ENCODE measurements at places on chromosomes 5 and 9.

DNA sequence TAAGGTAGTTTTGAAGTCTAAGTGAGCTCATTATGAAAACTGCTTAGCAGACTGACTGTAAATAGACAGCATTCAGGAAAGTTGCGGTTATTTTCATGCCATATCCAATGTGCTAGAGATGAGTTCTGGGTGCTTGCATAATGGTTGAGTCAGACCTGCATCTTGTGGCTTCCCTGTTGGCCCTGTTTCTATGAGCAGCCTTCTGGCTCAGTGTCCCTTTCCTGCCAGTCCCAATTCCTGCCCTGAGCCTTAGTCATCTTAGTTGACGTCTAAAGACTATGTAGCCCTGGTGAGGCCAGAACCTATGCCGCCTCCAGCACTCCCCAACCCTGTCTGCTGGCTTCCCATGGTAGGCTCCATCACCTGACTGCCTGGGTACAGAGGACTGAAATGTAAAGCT is 76.3 kb upstream of the TNFSF8 start:
- peak; percentile 90 for DNase-seq

- DNase-seq = no peak
Measured at GRCh38 chr5:140671472-140672125, 1.8 kb downstream of the DND1 start.

DNA sequence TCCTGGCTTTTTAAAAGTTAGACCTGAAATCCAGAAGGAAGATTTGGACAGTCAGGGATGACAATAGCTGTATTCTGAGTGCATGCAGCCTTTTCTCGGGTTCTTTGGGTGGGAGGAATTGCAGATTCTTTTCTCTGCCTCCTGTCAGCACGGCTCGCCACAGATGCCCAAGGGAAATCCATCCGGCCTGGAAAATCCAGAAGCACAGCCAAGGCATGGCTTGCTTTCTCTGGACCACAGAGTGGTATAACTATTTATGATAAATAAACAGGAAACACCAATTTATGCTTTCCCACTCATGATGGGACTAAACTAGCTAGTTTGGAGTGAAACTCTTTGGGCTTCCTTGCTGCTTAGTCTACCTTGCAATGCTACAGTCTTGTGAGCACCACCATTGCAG is 59.1 kb downstream of the C9orf152 start:
- no peak for DNase-seq

DNA sequence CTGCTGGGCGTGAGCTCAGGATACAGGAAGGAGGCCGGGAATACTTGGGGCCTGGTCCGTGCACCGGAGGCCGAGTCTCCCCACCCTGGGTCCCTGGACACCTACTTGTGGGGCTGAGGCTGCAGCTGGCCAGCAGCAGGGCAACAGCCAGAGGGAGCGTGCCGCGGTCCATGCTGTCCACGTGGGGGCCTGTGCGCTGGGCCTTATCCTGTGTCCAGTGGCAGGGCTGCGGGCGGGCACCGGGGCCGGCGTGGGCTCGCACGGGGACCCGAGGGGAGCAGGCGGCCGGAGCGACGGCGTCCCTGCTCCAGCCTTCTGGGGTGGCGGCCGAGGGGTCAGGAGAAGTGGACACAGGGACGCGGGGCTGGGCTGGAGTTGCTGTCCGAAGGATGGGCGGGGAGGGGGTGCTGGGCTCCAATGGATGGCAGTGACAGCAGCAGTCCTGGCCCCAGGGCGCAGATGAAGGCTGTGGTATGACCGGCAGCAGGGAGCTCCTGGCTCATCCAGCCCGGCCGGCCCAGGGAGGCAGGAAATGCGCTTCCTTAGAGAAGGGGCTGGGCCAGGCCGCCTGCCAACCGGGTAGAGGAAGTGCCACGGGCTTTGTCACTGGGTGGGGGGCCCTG is at the start of gene ENG:
Gene ENG (minus strand): TSS at position 475 of the 623 bp plus-strand sequence. CDS start 303 bp downstream, at position 172.
- DNase-seq = peak; percentile 89

- no peak for DNase-seq
Measured at GRCh38 chr5:57439601-57440000, 43.0 kb downstream of the ACTBL2 start.

DNA sequence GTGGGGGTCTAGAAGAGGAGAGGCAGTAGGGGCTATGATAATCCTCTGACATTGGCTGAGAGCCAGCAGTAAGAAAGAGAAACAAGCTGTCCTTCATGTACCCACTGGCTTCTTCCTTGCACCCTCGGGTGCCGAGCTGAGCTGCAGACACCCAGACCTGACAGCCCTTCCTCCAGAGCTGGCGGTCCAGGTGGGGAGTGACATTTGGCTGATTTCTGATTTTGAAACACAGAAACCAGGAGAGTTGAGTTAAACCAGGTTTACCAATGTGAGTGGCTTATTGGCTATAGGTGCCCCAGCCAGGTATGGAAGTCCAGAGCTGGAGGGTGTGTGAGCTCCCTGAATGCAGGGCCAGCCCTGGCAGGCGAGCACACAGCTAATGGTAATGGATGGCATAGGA is 59.2 kb downstream of the GADD45G start:
- DNase-seq = no peak

DNA sequence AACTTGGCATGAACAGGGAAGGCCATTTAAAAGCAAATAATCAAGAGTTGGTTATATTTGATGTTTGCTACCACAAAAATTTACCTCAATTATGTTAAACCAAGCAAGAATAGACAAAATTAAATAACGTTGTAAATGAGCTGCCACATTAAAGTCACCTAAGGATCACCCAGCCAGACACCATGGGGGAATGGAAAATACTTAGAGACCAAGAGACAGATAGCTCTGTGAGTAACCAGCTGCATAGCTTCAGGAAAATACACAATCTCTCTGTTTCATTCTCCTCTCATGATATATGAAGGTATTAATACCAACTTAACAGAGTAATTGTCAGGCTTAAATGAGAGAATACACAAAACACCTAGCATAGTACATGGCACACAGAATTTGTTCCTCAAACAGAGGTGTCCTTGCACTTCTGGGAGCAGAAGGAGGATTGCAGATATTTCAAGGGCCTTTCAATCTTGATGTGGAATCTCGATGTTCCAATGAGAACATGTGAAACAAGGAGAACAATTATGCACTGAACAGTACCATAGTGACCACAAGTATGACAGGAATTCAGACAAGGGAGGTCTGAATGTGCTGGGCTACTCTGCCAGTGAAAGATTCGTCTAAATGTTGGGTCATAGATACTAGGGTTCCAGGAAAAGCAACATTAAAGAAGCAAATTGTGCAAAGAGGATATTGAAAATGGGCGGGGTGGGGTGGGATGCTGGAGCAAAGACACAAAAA is 18.6 kb downstream of the JAKMIP2 start:
- no peak for DNase-seq

DNA sequence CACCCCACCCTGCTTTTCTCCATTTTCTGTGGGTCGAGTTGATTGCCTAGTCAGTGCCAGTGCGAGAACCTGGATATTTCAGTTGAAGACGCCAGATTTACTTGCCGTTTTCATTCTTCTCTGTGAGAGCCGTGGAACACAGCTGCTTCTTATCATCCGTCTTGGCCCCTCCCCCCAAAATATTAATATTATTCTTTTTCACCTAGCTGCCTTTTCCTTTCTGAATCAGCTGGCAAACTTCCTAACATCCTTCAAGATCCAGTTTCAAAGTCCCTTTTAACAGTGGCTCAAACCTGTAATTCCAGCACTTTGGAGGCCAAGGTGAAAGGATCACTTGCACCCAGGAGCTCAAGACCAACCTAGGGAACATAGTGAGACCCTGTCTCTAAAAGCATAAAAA is 117.1 kb upstream of the RASA1 start:
- no peak for DNase-seq

DNA sequence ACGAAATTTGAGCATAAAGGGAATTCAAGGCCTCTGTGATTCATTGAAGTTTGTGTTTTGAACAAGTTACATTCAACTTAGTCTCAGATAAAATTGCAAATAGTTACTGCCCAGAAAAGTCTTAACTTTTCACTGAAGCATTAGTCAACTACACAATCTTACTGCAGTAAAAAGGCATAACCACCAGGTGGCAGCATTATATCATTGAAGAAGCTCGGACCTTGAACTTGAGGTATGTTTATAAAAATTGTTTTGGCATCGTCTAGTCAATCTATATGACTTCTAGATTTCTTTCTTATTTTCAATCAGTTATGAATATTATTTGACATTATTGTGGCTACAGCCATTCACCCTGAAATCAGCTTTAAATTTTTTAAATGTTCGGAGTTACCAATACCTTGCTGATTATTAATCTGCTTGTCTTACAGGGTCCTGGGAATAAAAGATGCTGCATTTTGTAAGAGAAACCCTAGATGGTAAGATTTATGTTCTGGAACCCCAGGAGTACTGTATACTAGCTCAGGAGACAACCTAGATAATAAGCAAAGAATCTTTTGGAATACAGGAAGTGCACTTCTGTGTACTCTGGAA is 83.9 kb upstream of the GRAMD2B start:
- DNase-seq = peak; percentile 15

- no peak for DNase-seq
Measured at GRCh38 chr9:18379073-18379811, 94.7 kb upstream of the ADAMTSL1 start.

GRCh38 chr5:171956887-171957495 is 49.4 kb downstream of the FBXW11 start:
- DNase-seq = peak; percentile 16

DNA sequence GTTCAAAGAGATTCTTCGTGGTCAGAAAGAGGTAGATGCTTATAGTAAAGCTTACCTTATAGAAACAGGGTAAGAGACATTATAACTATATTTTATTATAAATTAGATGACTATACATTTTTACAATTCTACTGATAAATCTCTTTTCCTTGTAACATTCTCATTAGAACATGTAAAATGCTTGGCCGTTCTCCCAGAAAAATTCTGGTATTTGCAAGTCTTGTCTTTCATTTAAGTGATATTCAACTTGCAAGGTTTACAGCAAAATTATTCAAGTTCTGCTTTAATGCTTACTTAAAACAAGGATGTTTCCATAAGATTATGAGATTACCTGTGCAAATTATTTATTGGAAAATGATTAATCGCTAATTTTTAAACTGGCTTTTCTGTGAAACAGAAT is 41.3 kb upstream of the CDH18 start:
- no peak for DNase-seq

GRCh38 chr9:99030610-99031109 is 74.3 kb upstream of the TGFBR1 start:
- no peak for DNase-seq

GRCh38 chr5:142835540-142835939 is 65.4 kb downstream of the ARHGAP26 start:
- DNase-seq = no peak

- DNase-seq = no peak
Measured at GRCh38 chr5:126248611-126249010, 174.6 kb upstream of the GRAMD2B start.

- DNase-seq = no peak
Measured at GRCh38 chr9:136499071-136499934, 16.5 kb upstream of the SEC16A start.

GRCh38 chr9:117526674-117527073 is 111.8 kb upstream of the ASTN2 start:
- DNase-seq = no peak

DNA sequence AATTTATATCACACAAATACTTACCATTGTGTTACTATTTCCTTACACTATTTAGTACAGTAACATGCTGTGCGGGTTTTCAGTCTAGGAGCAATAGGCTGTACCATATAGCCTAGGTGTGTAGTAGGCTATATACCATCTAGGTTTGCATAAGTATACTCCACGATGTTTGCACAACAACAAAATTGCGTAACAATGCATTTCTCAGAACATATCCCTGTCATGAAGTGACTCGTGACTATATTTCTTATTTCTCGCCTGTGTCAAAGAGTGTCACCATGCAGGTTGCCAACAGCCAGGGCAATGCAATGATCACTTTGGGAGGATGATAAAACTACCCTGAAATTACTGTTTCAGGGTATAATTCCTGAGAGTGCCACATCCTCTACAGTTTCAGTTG is 65.6 kb upstream of the CD180 start:
- DNase-seq = no peak

DNA sequence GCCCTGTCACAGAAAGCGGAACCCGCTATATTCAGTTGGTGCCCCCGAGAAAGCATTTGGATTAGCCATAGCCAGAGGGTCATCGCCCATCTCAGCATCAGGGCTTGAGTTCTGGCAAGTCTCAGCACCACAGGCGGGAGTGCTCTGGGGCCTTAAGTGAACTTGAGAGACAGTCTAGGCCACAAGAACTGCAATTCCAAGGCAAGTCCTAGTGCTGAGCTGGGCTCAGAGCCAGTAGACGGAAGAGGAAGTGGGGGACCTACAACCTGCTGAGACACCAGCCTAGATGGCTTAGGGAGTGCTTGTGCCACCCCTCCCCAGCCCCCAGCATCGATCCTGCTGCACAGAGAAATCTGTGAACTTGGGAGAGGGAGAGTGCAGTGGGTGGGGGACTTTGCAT is 594.9 kb downstream of the CCDC171 start:
- no peak for DNase-seq

DNA sequence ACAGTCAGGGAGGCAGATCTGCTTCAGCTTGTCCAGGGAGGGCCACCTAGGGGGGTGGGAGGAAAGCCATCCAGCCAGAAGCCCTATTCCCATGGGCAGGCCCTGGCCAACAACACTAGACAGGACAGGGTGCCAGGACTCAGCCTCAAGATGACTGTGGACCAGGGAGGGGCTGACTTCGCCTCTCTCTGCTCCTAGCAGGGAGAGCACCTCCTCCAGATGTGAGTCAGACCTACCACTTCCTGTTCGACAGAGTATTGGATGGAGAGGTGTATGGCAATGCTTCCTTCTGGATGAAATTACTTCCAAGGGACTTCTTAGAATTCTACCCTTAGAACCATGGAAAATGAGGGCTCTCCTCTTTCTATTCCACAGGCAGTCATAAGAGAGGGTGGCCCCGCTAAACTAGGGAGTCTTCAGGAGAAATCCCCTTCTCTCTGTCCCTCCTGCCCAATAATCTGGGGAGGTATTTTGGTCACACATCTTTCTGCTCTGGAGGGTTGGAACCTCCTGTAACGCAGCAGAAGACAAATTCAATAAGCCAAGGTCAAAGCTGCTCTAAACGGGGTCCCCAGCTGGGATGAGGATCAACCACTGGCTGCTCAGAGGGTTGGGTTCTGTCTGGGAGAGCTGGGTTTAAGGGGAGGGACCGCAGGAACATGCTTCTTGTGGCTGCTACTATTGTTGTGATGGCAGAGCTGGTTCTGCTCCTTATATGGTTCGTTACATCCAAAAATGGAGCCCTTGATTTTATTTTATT is 23.2 kb upstream of the RCL1 start:
- DNase-seq = peak; percentile 58

GRCh38 chr5:158814521-158814920 is 285.2 kb downstream of the EBF1 start:
- DNase-seq = peak; percentile 23

DNA sequence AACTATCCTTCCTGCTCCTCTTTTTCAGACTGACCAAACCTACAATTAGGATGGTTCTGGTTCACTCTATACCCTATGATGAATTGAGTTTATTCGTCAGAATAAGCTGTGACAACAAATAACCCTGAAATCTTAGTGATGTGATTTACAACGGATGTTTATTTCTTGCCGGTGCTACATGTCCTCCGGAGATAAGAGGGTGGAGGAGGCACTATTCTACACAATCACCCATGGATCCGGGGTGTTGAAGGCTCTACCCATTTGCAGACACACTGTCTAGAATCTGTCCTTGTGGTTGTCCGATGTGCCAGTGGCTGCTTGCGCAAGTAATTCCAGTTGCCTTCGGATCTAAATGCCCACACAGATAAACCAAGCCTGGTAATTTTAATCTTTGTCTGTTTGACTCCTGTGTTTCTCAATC is 44.7 kb downstream of the CDC14B start:
- no peak for DNase-seq

Measured in MG63 (cell line).